Sigmoid colon (tissue), 7 donors: ENCODE measurements at places on chromosomes 2 and 18. TPM values are rescaled to one million over a fixed set of nuclear protein-coding genes. Genes with fewer than 3 reads are reported as not detected.

DNA sequence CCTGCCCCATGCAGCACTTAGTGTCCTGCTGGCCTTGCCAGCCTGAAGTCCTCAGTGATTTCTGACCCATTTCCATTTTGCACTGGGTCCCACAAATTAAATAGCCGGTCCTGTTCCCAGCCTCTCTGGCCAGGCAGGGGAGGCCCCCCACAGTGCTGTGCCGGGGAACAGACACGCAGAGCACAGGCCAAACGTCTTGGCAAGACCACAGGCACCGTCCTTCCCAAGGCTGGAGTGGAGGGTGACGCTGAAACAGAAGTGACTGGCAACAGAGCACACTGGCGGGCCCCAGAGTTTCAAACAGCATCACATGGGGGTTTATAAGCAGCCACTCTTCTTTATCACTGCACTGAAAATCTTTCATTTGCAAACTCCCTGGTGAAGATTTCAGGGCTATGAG, 52.2 kb downstream of the EDAR start:
- H3K4me3 ChIP-seq: no peak overlapping the region
- no peak overlapping the region for H3K27ac ChIP-seq
- no peaks in the 10 kb centered on the region for H3K27me3 ChIP-seq
- no peak for DNase-seq
- H3K4me1 ChIP-seq: no peaks in the 10 kb centered on the region

Gene CAVIN2
- total RNA-seq: 189 TPM

DNA sequence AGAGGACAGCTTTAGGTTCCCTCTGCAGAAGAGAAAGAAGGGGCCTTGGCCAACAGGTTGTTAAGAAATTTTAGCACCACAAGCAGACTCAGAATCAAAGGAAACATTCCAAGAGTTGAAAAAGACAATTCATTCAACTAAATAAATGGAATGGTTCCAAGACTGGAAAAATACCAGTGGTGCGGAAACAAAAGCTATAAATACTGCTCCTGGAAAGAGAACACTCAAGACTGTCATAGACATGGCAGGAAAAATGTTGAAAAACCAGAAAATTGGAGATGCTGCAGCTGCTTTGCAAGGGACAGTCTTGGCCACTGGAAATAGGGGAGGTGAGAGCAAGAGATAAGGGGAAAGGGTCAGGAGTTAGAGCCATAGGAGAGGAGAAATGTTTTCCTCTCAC, 312.7 kb upstream of the CYRIA start:
- no peak for DNase-seq
- no peaks in the 10 kb centered on the region for H3K4me1 ChIP-seq
- H3K4me3 ChIP-seq: no peak overlapping the region
- no peaks in the 10 kb centered on the region for H3K36me3 ChIP-seq
- H3K27me3 ChIP-seq: no peaks in the 10 kb centered on the region

Gene CDH19
- 21.2 TPM for total RNA-seq

- no peaks in the 10 kb centered on the region for H3K36me3 ChIP-seq
- H3K4me3 ChIP-seq: peak overlapping the region; percentile 81
- H3K27me3 ChIP-seq: no peaks in the 10 kb centered on the region
- peaks cover 30% of the 10 kb centered on the region for H3K4me1 ChIP-seq
- peak overlapping the region; percentile 90 for H3K27ac ChIP-seq
These were observed 655 bp downstream of the RND3 start for GRCh38 chr2:150486539-150487484.
